ENCODE measurements at places on chromosomes 5 and 9.

- DNase-seq, result no peak
Measured at GRCh38 chr5:37212096-37212495, 37.1 kb downstream of the CPLANE1 start.

DNA sequence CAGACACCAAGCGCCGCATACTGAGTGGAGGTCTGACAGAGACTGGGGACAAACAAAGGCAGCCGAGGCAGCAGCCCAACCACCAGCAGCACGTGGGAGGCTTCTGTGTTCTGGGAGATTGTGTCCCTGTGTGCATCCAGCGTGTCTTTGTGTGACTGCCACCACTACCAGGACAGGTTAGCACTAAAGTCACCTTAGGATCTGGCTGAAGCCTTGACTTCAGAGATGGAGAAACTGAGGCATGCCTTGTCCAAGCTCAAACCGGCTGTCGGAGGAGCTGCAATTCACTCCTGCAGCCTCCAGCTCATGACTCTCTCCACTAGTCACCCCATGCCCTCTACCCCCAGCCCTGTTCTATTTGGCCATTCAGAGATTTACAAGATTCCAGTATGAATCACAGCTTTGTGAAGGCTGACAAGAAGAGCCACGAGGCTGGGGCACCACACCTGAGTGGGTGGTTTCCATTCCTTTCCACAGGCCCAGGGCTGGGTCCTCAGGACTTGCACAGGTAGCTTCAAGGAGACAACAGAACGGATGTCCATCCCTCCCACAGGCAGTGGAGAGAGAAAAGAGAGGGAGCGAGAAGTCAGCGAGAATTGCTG lies 69.3 kb downstream of the SHB start:
- DNase-seq, result no peak

DNA sequence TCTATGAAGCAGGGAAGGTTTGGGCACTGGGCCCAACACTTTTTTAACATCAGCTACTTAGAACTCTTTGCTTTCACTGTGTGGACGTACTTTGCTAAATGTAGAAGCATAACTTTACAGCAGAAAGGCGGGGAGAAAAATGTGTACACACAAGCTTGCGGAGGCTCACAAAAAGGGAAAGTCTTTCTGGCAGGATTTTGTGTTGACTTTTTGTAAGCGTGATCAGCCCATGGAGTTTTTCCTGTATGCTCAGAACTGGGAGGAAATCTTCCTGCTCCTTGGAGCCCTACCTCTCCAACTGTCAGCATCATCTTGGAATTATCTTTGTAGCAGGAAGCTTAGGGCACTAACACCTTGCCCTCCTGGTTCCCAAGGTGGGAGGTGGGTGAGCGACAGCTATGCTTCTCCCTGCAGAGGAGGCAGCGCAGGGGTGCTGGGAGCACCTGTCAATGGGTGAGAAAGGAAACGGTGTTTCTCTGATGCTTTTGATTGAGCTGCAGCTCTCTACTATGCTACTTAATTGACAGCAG lies 321.9 kb downstream of the GADD45G start:
- no peak for DNase-seq

DNA sequence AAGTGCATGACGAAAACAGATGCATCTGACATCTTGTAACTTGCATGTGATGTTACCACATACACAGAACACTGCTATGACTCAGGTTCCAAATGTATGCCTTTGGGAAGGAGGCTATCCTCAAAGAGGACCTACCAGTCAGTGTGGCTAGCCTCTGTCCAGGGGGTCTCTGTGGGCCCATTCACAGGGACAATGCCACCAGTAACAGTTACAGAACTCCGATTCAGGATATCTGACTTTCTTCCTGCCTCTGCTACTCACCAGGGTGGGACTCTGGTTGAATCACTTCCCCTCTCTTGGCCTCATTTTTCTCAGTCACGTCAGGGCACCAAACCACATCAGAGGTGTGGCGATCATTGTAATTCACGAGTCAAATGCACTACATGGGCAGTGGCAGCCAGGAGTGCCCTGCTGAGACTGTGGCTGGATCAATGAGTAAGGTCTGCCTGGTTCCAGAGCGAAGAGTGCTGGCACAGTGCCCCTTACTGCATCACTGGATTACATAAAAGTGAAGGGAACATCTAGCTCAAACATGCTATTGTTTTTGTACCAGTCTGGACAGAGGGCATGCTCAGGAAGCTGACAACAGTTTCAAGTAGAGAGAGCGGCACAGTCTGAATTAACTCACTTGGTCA lies 13.2 kb downstream of the ATOX1 start:
- no peak for DNase-seq

GRCh38 chr9:83937861-83938455 lies 16.7 kb upstream of the KIF27 start:
- DNase-seq, result no peak

DNA sequence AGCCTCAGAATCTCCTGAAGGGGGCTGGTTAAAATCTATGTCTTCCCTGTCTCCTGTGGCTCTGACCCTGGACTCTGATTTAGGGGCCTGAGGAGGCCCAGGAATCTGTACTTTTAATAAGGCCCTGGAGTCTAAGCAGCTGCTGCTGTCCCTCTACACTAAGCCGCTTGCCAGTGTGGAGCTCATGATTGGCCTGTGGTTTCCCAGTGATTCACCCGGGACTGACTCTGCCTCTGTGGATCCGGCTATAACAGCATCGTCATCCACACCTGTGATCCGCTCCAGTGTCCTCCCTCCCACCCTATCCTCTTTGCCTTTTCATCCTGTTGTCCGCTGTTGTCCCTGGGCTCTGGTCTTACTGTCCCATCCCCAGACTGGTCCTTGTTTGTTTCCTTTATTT lies 3.7 kb downstream of the SLC31A2 start:
- DNase-seq, result no peak

- no peak for DNase-seq
Measured at GRCh38 chr5:10649666-10650380, 86.0 kb downstream of the ANKRD33B start.

DNA sequence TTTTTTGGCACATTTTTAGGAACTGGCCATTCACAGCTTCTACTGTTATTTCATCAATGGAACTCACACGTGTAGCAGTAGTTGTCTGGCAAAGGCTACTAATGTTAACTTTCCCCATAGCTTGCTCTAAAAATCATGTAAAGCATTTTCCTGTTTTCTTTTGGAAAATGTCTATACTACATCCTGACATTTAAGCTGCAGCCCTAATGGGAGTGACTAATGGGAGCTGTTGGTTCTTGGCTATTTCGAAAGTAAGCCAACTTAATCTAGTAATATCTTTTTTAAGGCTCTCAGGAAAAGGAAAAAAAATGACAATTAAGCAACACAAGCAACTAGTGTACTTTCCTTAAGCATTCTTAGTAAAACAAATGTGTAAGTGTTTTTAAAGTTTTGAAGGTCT lies 169.2 kb downstream of the SLC12A2 start:
- DNase-seq, result no peak

- no peak for DNase-seq
Measured at GRCh38 chr9:127177665-127178265, 55.3 kb upstream of the ANGPTL2 start.
